ENCODE measurements at places on chromosomes 12 and 14. TPM values are rescaled to one million over a fixed set of nuclear protein-coding genes. Genes with fewer than 3 reads are reported as not detected.
A peak's percentile ranks its signal among the peaks of the same experiment; 100 is the strongest.

GRCh38 chr12:130876758-130877157 lies 4.9 kb downstream of the RAN start:
- no peak for DNase-seq

GRCh38 chr14:39946807-39947206 lies 514.6 kb upstream of the FBXO33 start:
- peak; percentile 78 for DNase-seq

HOXC10 gene
- total RNA-seq = 15.7 TPM

LTBP2 gene
- total RNA-seq = 33.1 TPM

RAPGEF3 gene
- 102 TPM for total RNA-seq

All from epithelial cell of proximal tubule (primary cell).